ENCODE measurements at places on chromosomes 7 and 10. TPM values are rescaled to one million over a fixed set of nuclear protein-coding genes. Genes with fewer than 3 reads are reported as not detected.

DNA sequence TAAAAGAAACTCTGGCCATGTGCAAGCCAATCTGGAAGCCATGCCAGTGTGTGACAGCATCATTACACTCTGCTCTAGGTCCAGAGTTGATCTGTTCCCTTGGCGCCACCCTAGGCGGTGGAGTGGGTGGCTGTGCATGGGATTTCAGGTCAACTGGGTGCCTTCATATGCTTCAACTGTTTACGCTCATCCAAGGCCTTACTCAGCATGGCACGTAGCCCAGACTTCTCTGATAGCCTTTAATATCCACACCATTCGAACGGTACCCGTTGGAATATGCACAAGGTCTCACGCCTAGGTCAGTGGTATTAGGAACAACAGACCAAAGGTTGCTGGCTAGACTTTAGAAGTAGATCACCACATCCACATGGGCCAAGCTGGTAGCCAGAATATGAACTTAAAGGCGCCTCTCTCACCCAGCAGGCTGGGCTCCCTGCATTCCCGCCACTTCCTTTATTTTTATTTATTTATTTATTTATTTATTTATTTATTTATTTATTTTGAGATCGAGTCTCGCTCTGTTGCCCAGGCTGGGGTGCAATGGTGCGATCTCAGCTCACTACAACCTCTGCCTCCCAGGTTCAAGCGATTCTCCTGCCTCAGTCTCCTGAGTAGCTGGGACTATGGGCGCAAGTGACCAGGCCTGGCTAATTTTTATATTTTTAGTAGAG lies 18.7 kb upstream of the ACHE start:
- peaks cover 5% of the 10 kb centered on the region for H3K4me1 ChIP-seq
- H3K4me3 ChIP-seq: no peak overlapping the region
- no peak overlapping the region for H3K27ac ChIP-seq
- peak; percentile 46 for DNase-seq
- H3K36me3 ChIP-seq: no peaks in the 10 kb centered on the region

C1GALT1 gene
- polyA plus RNA-seq: 9.3 TPM

DNA sequence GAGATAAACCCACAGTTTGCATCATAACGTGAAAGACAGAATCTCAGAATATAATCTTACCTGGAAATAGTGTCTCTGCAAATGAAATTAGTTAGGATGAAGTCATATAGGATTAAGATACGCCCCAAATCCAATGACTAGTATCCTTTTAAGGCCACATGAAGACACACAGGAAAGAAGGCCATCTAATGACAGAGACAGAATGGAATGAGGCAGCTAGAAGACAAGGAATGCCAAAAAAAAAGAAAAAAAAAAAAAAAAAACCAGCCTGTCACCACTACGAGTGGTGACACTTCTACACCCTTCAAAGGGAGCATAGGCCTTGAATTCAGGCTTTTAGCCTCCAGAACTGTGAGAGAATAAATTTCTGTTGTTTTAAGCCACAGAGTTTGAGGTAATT lies 82.9 kb downstream of the HYCC1 start:
- no peak for DNase-seq
- H3K27me3 ChIP-seq: no peaks in the 10 kb centered on the region
- no peaks in the 10 kb centered on the region for H3K36me3 ChIP-seq
- H3K27ac ChIP-seq: no peak overlapping the region
- no peaks in the 10 kb centered on the region for H3K4me1 ChIP-seq

ENO4 gene
- 0.05 TPM for polyA plus RNA-seq

PRPS1L1 gene
- polyA plus RNA-seq: not detected

NPY4R gene
- 0.19 TPM for polyA plus RNA-seq

DNA sequence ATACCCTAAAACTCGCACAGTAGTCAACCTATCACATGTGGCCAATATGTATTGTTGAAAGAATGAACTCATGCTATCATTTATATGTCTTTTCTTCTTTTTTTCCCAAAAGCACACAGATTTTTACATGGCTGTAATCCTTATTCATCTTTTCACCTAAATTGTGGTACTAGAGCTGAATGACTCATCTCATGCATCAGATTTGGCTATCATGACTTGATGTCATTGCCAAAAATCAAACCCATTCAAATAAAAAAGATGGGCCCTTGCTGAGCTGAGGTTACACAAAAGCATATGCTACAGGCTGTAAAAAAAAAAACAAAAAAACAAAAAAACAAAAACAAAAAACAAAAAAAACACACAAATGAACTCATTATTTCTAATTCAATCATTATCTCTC lies 3.3 kb upstream of the LMOD2 start:
- no peaks in the 10 kb centered on the region for H3K4me1 ChIP-seq
- H3K27me3 ChIP-seq: no peaks in the 10 kb centered on the region
- H3K36me3 ChIP-seq: no peaks in the 10 kb centered on the region
- no peak overlapping the region for H3K27ac ChIP-seq

DNA sequence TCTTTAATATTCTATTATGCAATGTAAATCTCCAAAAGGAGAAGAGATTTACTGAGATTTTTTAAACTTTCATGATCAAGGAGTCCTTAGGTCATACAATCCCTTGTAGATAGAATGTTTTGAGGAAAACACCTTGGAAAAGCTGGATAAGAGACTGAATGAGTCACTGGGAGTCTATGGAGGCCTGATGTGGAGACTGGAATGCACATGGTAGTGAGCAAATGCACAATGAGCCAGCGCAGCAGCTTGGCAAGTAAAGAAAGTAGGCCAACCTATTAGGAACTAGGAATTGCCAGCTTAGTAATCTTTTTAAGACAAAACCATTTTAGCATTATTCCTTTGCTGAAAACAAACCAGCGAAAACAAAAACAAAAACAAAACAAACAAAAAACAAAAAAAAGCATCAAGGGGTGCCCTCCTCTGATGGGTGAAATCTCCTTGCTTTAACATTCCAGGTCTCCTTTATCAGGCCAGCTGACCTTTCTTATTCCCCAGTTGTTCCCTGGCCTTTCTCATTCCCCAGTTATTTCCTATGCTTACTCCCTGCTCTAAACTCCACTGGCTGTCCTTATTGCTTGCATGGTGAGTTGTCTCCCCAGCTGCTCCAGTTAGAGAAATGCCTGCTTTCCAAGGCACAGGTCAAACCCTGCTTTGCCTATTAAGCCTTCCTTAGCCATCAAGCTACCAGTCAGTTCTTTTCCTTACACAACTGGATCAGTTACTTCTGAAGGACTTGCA lies 135.8 kb downstream of the PLCE1 start:
- no peak overlapping the region for H3K4me3 ChIP-seq
- H3K27ac ChIP-seq: no peak overlapping the region
- no peaks in the 10 kb centered on the region for H3K36me3 ChIP-seq
- DNase-seq: no peak
- peaks cover 8% of the 10 kb centered on the region for H3K4me1 ChIP-seq
- H3K27me3 ChIP-seq: no peaks in the 10 kb centered on the region

TAS2R3 gene
- polyA plus RNA-seq: not detected

DNA sequence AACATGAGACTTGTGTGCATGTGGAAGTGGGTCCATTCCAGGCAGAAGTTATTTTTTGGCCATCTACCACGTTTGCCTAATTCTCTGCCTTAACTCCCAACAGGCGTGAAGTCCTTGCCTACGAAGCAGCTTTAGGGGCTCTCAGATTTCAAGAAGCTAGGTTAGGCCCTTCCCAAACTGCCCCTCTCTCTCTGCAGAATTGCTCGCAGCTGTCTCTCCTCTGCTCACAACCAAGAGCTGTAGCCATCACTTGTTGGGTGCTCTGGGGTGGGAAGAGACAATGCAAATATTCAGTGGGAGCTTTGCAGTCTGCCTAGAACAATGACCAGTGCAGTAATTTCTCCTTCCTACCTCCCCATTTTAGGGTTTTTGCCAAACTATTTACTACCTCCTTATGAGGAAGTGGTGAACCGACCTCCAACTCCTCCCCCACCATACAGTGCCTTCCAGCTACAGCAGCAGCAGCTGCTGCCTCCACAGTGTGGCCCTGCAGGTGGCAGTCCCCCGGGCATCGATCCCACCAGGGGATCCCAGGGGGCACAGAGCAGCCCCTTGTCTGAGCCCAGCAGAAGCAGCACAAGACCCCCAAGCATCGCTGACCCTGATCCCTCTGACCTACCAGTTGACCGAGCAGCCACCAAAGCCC lies 24.9 kb downstream of the CYP17A1 start:
- no peaks in the 10 kb centered on the region for H3K27me3 ChIP-seq
- DNase-seq: peak; percentile 44
- H3K36me3 ChIP-seq: peaks cover 43% of the 10 kb centered on the region
- H3K4me3 ChIP-seq: no peak overlapping the region
- H3K27ac ChIP-seq: peak overlapping the region; percentile 54

DNA sequence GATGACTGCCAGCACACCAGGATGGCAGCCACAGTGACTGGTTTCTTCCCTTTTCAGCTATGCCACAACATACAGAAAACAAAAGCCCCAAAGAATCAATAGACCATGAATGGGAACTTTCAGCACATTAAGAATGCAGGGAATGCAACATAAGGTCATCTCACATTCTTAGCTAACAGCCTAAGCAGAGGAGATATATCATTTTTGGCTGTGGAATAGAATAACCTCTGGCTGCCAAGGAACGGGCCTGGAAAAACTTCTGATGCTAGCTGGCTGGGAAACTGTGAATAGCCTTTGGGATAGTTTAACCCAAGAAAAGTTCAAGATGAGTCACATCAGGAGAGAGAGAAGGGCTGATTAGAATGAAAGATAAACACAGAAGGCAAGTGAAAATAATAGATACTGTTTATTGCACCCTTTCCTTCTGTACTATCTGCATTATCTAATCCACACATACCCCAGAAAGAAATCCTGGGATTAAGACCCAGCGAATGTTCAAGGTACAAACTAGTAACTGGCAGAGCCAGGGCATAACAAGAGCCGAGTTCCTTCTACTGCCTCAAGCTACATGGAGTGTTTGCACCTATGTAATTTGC lies 169.2 kb downstream of the SEMA3A start:
- peak; percentile 82 for DNase-seq
- no peak overlapping the region for H3K27ac ChIP-seq
- peaks cover 19% of the 10 kb centered on the region for H3K4me1 ChIP-seq
- no peaks in the 10 kb centered on the region for H3K27me3 ChIP-seq

DNA sequence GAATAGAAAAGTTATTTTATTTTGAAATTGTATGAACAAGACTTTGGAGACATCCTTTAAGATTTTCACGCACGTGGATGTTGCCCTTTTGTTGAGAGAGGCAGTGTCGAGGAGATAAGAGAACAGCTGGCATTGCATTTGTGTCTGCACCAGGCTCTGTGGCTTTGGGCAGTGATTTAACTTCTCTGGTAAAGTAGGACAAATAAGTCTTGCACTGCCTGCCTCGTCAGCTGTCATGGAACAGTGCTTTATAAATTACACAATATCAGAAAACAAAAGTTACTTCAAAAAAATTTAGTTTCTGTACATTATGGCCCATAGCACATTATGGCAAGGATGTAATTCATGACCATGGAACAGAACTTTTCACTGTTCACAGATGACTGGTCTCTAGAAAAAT lies 20.1 kb downstream of the SNX10 start:
- H3K27ac ChIP-seq: no peak overlapping the region
- H3K27me3 ChIP-seq: no peaks in the 10 kb centered on the region
- no peak for DNase-seq
- no peaks in the 10 kb centered on the region for H3K36me3 ChIP-seq

- H3K4me3 ChIP-seq: no peak overlapping the region
- H3K27me3 ChIP-seq: no peaks in the 10 kb centered on the region
- H3K4me1 ChIP-seq: peaks cover 9% of the 10 kb centered on the region
- peak overlapping the region; percentile 99 for H3K27ac ChIP-seq
- no peak for DNase-seq
- no peaks in the 10 kb centered on the region for H3K36me3 ChIP-seq
Measured at GRCh38 chr10:88994019-88994418, 3.4 kb downstream of the FAS start.

GRCh38 chr10:33009244-33010131 lies 51.5 kb upstream of the ITGB1 start:
- H3K27ac ChIP-seq: no peak overlapping the region
- H3K4me1 ChIP-seq: peaks cover 18% of the 10 kb centered on the region
- no peaks in the 10 kb centered on the region for H3K36me3 ChIP-seq
- DNase-seq: no peak
- no peaks in the 10 kb centered on the region for H3K27me3 ChIP-seq
- H3K4me3 ChIP-seq: no peak overlapping the region
